GM23338 (cell line): ENCODE measurements at places on chromosomes 5 and 9. TPM values are rescaled to one million over a fixed set of nuclear protein-coding genes. Genes with fewer than 3 reads are reported as not detected.

MARCOL gene
- not detected in 2 replicates for total RNA-seq

ABO gene
- 0.16 and 0.28 TPM in 2 replicates for total RNA-seq

COL5A1 gene
- total RNA-seq, result 12.3 and 13.1 TPM in 2 replicates

CCNI2 gene
- 0.74 and 2.5 TPM in 2 replicates for total RNA-seq

ANKRD34B gene
- total RNA-seq, result 1.5 and 2.9 TPM in 2 replicates

C6 gene
- not detected in 2 replicates for total RNA-seq
